ENCODE measurements at places on chromosomes 2 and 18.

DNA sequence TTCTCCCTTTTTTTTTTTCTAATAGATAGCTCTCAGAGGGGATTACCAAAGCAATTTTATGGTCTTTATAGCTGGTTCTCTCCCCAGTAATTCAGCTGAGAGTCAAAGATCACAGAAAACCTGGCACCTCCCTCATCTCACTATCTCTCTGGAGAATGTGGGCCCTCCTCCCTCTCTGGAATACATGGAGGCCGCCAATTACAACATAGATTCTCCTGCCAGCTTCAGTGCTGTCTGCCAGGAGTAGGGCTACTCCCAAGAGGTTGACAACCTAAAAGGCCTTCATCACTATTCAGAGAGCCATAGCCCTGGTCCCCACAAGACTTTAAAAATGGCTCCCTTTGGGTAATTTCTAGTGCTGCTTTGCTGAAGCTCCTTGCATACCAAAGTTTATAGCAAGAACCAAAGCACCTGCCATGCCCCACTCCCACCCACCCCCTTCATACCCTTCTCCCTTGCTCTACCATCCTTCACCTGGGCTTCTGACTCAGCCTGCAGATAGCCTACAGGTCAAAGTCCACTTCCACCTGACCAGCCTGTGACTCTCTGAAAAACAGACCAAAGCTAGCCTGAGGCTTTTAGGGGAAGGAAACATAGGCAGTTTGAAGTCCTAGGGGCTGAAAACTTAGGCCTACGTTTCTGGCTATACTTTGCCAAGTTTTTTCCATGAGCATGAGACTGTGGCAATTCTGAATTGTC, 472.3 kb downstream of the TNS1 start:
- no peak for DNase-seq

DNA sequence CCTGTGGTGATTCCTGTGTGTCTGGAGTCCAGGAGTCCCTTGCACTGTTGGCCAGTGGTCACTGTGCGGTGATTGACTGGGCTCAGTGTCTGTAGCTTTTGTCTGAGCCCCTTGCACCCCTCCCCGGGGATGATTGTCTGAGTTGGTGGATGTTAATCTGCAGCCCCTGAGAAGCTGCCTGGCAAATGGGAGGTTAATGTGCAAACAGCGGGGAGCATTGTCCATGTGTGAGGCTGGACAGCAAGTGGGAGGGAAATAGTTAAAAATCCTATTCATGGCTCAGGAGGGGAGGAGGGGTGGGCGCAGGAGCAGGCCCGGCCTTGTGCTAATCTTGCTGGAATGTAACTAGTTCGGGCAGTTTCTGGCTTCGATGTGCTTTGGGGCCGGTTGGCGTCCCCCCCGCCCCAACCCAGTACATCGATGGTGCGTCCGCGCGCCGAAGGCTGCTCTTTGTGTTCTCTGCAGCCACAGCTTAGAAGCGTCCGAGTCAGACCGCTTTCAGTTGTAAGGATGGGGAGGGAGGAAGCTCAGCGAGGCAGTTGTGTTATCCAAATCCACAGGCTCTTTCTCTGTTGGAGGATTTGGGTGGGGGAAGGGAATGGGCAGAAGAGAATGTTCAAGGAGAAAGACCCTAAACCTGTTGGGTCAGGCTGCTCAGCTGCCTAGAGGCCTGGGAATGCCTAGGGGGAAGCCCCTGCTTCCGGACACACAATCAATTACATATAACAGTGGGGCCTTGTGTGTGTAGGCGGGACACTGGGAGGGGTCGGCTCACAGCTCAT, 71.8 kb downstream of the TGOLN2 start:
- DNase-seq: no peak

GRCh38 chr2:71330585-71331330, 824 bp upstream of the ZNF638 start:
- DNase-seq: no peak

DNA sequence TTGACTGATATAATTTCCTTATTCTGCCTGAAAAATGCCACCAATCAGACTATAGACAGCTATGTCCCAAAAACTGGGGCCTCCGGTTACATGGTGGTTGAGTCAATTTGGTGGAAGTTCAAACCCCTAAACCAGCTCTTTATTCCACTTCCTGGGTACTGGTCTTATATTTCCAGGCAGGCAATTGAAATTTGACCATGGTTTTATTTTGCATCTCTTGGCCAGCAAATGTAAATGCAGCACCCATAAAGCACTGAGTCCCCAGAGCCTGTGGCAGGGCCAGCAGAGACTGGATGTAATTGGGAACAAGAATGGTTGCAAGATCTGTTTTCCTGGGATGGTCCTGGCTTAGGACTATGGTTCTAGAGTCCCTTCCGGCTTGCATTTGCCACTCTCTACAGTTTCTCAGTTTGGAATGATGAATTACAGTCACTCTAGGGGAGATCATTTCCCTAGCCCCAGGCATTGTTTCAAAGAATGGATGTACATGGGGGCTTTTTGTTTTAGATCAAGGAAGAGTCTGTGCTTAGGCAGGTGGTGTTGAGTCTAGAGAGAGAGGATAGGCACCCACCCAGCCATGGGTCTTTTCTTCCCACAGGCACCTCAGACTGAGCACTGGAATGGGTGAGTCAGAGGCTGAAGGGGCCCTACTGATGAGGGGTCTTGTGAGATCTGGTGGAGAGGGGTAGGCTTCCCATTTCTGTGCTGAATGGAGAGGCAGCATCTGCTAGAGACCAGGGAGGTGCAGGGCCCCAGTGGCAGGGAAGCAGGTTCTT, 108.4 kb upstream of the CDC42EP3 start:
- DNase-seq: no peak

DNA sequence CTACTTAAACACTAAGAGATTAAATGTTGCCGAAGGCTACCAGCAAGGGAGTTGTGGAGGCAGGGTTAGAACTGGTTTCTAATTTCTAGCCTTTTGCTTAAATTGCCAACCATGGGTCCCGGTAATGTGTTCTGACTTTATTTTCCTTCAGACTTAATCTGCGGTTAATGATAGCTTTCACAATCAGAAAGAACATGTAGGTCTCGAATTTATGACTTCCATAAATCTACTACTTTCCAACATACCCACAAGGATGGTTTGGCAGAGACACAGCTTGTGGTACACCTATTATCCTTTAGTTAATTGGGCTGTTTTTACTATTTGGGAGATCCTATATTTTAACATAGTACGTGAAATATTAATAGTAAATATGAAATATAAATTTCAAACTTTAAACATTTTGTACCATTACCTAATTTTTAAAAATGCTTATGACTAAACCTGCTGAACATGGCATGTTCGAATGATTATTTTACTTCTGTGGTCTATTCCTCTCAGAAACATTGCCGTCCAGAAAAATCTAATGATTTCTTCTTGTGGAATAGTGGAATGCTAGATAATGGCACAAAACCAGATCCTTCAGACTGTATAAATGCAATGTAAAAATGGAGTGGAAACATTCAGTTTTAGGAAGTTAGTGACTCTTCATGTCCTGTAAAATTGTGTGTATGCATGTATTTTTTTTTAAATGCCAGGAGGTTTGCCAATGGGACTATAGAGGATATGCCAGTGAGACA, 41.3 kb downstream of the PARD3B start:
- DNase-seq: no peak

- peak; percentile 18 for DNase-seq
These were observed 172.8 kb downstream of the RDH14 start for GRCh38 chr2:18387441-18388206.

DNA sequence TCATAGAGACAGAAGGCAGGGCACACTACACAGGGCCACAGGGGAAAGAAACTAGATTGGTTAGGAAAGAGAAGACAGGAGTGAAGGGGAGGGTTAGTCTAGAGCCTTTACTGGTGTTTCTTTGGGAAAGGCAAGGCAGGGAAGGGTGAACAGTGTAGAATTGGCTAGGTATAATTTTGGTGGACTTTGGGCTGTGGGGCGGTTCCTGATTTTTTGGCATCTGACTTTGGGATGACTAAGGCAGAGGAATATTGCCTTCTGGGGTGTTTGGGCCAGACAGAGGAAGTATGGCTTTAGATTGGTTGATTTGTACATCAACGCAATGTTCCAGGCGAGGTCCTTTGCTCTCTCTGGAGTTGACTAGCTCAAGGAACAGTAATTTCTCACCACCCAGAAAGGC, 534.8 kb downstream of the DCC start:
- no peak for DNase-seq

GRCh38 chr2:49037197-49037596, 117.1 kb downstream of the FSHR start:
- DNase-seq: no peak

DNA sequence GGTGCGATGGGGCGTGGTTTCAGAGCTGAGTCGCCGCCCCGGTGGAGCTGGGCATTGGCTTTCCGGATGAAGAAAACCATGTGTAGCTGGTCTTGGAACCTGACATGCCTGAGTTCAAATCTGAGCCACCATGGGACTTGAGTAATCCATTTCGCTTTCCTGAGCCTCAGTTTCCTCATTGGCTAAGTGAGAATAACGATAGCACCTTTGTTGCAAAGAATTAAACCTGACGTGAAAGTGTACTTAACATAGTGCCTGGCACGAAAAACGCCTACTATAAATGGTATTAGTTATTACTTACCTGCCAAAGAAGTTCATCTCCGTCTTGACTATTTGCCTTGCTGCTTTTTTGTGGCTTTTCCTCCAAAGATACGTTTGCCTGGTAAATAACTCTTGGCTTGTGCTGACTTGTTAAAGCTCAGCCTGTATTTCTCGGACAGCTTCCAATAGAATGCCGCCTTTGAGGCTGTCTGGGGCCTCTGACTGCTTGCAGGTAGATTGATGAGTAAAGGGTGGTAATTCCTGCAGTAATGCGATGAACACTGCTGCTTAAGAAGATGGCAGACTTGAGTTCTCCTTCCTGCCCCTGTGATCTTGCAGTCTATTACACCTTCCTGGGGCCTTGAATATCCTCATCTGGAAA, 1.3 kb downstream of the CDCA7 start:
- no peak for DNase-seq

- DNase-seq: no peak
These were observed 7.4 kb downstream of the HS6ST1 start for GRCh38 chr2:128311216-128311754.

DNA sequence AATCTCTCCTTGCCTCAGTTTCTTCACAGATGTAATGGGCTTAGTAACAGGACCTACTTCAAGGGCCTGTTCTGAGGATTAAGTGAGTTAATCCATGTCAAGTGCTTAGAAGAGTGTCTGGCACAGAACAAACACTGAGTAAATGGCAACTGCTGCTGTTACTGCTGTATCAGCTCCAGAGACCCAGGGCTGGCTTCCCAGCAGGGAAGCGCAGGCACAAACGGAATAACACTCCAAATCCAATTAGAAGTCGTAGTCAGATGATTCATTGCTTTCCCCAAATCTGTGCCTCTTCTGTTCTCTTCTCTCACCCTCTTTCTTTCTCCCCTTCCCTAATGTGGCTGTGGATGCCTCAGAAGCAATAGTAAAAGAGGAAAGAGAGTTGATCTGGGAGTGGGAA, 101.1 kb upstream of the FZD7 start:
- no peak for DNase-seq

GRCh38 chr18:70334728-70335329, 46.0 kb downstream of the SOCS6 start:
- no peak for DNase-seq

DNA sequence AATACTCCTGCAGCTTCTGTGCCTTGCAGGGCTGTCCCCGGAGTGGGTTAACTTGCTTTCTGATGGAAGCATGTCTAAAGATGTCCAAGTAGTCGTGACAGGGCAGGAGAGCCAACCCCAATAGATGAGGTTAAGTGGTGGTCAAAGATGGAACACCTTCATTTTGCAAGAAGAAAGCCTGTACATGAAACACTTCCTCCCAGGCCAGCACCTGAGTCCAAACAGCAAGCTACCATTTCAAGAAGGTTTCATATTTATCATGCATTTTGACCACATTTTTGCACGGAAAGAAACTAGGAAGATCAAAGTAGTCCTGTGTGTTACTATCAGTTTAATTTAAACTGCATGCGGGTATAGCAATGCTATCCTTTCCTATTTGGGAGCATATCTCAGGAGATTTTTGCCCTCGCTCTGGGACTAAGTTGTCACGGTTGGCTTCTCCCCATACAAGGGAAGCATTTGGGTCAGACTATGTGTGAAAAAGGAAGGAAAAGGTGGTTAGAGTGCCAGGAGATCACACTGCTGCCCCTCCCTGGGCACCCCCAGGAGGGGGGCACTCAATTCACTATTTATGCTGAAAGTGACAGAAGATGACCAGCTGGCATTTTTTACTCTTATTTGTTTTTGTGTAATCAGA, 187.6 kb downstream of the ZNF521 start:
- no peak for DNase-seq

GRCh38 chr2:102239344-102239743, 52.5 kb downstream of the IL1RL2 start:
- DNase-seq: no peak

GRCh38 chr2:910698-911097, 40.0 kb upstream of the SNTG2 start:
- DNase-seq: no peak

DNA sequence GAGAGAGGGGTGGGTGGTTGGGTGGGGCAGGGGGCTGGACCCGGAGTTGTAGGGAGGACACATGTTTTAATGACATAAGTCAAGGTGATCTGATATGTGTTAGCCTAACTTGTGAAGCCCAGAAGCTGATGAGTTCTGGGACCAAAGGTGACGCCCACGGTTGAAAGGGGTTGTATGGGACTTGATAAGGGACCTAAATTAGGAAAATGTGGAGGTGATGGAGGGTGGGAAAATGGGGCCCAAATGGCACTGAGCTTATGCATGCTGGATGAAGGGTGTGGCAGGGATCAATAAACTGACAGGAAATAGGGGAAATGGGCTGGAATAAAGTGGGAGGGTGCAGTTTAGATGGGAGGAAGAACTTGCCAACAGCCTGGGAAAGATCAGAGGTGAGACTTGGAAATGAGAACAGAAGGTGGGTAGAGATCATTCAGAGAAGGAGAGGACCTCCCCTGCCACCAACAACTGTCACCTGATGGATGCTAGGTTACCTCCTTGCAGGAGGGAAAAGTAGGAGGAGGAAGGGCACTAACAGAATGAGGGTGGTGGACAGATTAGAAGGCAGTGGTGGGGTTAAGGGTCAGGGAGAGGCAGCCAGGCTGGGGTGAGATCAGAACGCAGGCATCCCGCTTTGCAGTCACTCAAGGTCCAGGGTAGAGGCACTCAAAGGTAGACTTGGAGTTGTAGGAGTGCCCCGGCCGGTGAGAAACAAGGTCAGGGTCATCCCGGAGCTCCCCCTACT, 15.3 kb downstream of the WNT10A start:
- DNase-seq: no peak

DNA sequence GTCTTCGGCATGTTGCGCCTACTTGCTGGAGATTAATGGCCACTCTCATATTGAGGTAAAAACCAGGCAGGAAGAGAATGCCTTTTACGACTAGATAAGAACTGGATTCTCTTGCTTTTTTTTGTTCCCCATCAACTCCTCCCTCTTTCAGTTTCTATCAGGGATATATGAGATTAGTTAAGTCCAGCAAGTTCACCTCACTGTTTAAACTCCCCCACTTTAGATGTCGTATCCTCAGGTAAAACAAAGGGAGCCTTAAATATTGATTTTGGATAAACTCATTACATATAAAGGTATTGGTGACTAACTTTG, 98.4 kb downstream of the PLEKHM3 start:
- no peak for DNase-seq

GRCh38 chr2:219542931-219543595, 546 bp downstream of the CHPF start:
- no peak for DNase-seq

Data from stimulated activated CD4-positive, alpha-beta T cell treated with anti-CD3 and anti-CD28 coated beads, TNF-alpha, amount 100 ng/mL, for 4 hours (primary cell).